ENCODE measurements at places on chromosomes 11 and 22.

DNA sequence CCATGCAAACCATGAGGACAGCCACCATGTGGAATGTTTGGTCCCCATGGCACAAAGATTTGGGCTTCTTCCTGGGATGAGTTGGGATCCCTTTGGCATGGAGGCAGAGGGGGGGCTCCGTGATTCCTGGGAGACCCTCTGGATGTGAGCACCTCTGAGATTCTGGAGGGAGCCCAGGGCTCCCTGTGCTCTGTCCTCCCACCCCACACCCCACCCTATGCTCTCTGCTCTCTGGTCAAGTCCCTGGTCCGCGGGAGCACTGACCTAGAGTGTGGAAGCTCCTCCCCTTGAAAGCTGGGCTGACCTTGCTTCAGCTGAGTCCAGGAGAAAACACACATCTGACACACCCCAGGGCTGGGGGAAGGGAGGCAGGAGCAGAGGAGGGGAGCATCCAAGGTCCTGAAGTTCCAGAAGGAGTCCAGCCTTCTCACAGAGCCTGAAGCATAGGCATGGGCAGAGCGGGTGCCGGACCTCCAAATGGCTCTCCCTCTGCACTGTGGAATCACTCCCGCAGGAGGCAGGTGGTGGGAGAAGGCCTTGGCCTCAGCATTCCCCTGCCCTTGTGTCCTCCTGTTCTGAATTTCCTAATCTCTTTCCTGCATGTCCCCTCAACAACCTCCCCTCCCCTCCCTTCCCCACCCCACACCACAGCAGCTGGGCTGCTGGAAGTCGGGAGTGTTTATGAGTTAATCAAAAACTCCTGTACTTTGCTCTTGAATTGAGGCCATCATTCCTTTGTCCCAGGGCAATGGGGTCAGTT lies 25.7 kb upstream of the OAF start:
- DNase-seq, result no peak

- no peak for DNase-seq
These were observed 94.1 kb upstream of the ANO1 start for GRCh38 chr11:69983897-69984438.

DNA sequence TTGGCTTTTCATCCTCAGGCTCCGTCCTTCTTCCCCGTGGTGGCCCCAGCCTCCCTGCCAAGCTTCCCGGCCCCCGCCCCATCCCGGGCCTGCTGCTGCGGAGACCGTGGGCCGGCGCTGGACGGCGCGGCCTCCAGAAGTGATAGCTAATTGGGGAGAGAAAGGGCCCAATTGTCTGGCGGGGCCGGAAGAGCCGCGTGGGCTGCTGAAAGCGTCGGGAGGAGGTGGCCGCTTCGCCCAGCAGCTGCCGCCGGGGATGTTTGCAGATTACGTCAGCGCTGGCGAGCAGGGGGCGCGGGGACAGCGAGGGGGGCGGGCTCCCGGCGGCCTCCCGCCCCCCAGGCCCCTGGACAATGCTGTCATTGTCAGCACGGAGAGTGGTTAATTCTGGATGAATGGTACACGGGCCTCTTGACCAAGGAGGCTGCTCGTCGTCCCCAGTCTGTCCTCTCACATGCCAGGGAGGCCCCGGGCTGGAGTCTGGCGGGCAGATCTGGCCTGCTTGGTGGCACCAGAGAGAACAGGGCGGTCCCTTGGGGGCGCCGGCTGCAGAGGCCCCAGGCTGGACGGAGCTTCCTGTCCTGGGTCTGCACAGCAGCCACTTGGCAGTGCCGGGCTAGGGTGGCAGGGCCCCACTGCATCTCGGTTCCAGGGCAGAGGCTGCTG lies 1.6 kb downstream of the SMIM38 start:
- DNase-seq, result no peak

- DNase-seq, result no peak
These were observed 84.0 kb downstream of the GRIK4 start for GRCh38 chr11:120595557-120595956.

DNA sequence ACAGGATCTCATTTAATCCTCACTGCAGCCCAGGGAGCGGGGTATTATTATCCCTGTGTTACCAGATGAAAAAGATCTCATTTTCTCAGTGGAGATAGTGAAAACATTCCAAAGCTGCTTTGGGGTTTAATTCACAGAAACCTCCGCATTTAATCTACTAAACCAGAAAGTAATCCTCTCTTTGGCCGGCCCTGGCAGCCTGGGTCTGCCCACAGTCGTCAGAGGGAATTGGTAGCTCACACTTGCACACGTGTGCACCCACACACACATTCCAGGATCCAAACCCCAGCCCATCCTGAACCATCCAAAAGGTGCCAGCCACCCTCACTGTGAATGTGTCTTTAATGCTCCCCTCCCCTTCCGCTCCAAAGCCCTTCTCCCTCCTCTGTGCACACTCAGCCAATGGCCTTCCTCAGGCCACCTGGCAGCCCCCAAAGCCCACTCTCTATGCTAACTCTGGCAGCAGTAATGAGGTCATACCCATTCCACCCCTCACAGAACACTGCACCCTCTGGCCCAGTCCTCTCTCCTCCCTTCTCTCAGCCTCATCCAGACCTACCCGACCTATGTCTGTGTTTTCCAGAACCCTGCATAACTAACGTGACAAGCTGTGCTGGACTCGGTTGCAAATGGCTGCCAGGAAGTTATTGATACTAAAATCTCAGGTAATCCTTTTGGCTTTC lies 466.2 kb downstream of the SOX6 start:
- no peak for DNase-seq

DNA sequence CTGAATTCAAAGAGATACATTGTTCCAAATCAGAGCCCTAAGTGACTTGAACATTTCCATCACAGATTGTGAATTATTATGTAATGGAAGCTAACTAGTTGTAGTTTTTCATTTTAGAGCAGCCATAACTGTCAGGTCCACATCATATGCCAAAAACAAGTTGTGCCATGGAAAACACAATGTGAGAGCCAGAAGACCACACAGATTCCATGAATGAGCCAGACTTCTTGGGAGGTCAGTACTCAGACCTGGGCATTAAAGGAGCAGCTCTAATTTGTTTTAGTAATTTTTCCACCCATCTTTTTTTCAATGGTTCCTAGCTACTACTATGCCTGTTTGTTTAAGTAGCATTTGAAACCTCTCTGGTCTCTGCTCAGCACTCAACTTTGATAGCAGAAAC lies 279.4 kb downstream of the FAT3 start:
- no peak for DNase-seq

GRCh38 chr11:407651-408123 lies 7.1 kb downstream of the SIGIRR start:
- DNase-seq, result no peak

DNA sequence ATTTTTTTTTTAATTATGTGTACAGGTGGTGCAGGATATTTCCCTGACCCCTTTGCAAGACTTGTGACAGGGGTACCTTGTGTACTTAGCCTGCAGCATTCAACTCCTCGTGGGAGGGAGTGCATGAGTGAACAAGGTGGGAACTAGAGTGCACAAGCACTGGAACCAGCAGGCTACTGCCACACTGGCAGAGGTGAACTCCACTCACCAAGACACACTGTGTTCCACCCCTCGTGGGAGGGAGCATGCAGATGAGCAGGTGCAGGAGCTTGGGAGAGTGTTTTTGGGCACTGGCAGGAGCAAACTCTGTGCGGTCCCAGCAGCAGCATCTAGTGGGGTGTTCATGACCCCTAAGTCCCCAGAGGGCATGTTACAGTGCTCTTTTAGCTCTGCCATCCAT lies 282.7 kb upstream of the PLET1 start:
- no peak for DNase-seq

DNA sequence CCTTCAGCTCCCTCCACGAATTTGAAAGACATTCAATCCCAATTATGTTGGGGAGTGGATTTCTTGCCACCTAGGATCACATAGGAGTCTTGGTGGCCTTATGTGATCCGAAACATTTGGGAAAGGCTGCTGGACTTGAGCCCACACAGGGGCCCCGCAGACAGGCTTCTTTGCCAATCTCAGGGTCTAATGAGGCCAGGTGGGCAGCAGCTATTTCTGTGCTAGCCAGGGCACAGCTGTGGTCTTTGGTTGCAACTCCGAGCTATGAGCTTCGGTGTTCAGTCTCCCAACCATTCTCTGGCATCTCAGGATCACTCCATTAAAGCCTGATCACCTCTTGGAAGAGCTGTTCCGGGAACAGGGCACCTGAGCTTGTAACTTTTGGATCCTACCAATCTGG lies 84.4 kb downstream of the TP53I11 start:
- DNase-seq, result no peak

GRCh38 chr11:109512249-109512648 lies 90.3 kb downstream of the C11orf87 start:
- no peak for DNase-seq

- DNase-seq, result no peak
These were observed 51.7 kb downstream of the POLD3 start for GRCh38 chr11:74644081-74644480.

GRCh38 chr11:121311373-121311772 lies 18.8 kb downstream of the SC5D start:
- DNase-seq, result no peak

GRCh38 chr11:2989006-2989405 lies 3.1 kb downstream of the NAP1L4 start:
- DNase-seq, result no peak

DNA sequence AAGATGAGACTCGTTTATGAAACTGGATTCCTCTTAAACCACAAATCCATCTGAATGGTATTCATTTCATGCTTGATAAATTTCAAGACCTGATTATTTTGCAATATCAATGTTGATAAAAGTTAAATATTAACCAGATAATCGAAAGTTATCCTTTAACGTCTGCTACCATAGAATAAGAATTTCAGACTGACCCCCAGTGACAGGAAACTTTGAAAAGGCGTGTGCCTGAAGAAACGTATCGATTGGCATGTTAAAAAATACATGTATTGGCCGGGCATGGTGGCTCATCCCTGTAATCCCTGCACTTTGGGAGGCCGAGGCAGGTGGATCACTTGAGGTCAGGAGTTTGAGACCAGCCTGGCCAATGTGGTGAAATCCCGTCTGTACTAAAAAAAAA lies 13.9 kb downstream of the SCGB1A1 start:
- DNase-seq, result no peak

DNA sequence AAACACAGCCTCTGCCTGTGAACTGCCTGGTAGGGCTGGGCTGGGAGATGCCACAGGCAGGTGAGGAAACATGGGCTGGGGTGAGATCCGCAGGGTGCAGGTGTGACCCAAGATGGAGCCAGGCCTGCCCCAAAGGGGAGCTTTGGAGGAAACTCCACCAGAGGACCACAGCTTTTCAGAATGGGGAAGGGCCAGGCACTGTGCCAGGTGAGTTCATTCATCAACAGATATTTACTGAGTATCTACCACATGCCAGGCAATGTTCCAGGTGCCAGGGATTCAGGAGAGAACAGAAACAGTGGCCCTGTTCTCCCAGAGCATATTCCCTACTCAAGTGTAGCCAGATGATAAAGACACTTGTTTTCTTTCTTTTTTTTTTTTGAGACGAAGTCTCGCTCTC lies 11.2 kb downstream of the RTN4RL2 start:
- no peak for DNase-seq
